ENCODE measurements at places on chromosomes 12 and 14. TPM values are rescaled to one million over a fixed set of nuclear protein-coding genes. Genes with fewer than 3 reads are reported as not detected.

PIWIL1 gene
- polyA plus RNA-seq, result not detected

GRCh38 chr12:72560003-72560769 is 288.0 kb downstream of the TRHDE start:
- no peak for DNase-seq

DACT1 gene
- polyA plus RNA-seq, result 1.1 TPM

GRCh38 chr14:75109877-75110276 is 17.0 kb downstream of the NEK9 start:
- DNase-seq, result no peak

DNA sequence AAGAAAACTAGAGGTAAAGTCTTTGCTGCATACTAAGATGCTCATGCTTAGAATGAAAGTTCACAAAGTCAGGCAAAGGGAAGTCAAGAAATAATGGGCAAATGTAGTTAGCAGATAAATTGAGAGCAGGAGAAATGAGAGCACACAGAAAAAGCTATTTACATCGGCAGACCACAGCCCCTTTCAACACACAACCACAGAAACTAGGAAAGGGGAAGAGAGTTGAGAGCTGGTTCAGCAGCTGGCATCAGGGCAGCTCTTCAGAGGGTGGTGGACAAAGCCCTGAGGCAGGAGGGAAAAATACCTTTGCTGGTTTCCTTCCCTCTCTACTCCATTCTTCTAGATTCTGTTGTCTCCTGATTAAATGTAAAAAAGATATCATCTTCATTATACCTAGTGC is 95.4 kb upstream of the ANO4 start:
- DNase-seq, result no peak

AKAP5 gene
- polyA plus RNA-seq, result not detected

CNTN1 gene
- not detected for polyA plus RNA-seq

DNA sequence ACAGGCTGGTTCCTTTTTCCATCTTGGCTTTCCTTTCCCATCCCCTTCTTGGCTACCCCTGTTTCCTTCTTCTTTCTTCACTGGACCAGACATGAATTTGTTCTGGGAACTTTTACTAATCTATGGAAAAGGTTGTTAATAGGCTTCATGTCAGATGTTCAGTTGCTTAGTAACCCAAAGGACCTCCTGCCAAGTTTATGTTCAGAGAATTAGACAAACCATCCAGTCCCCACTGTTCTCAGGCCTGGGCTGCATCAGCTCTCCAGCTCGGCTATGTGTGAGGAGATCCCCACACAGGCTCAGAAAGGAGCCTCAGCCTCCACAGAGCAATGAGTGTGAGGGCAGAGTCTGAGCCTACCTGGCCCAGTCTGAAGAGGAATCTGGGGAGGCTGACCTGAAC is 78.0 kb downstream of the AKAP6 start:
- DNase-seq, result no peak

RASSF9 gene
- polyA plus RNA-seq, result not detected

INHBC gene
- not detected for polyA plus RNA-seq

Measured in CD4-positive, alpha-beta memory T cell (primary cell).